Osteocyte (in vitro differentiated cells): ENCODE measurements at places on chromosomes 12 and 14. TPM values are rescaled to one million over a fixed set of nuclear protein-coding genes. Genes with fewer than 3 reads are reported as not detected.

DNA sequence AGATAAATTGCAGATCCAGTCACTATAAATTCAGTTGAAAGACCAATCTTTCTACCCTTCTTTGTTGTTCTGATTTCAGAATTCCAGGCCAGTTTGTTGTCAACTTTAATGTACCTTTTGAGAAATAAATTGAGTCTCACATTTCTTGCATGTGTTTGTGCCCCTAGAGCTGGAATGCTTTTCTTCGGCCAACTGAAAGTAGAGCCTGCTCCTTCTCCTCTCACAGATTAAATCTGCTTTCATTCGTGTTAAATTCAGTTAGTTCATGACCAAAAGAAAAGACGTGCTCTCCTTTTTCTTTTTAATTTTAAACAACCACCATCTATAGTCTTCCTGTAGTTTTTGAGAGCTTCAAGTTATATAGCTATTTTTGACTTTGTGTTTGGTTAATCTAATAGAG, 22.9 kb downstream of the SOCS2 start:
- DNase-seq: no peak
- H3K27ac ChIP-seq: no peak overlapping the region

Gene RPGRIP1
- not detected in 2 replicates for total RNA-seq

- peak overlapping the region; percentile 76 for H3K4me3 ChIP-seq
- H3K4me1 ChIP-seq: peaks cover 54% of the 10 kb centered on the region
- peaks cover 9% of the 10 kb centered on the region for H3K36me3 ChIP-seq
- H3K27me3 ChIP-seq: no peaks in the 10 kb centered on the region
These were observed 1.1 kb upstream of the FERMT2 start for GRCh38 chr14:52951681-52952554.

DNA sequence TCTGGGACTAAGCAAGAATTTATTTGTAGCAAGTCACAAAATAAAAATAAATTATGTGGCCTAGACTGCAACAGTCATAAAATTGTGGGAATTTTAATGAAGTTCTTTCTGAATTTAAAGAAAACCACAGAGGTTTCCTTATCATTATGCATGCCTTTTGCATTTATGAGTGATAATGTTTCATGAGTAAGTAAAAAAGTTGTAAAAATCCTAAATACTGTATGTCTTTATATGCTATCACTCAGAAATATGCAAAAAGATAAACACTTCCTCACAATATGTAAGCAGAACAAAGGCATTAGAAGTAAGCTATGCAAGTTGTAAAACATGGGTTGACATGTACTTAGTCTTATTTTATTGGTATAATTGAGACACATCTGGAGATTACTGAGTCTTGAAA, 239.4 kb upstream of the PDE3A start:
- H3K4me3 ChIP-seq: no peak overlapping the region
- no peaks in the 10 kb centered on the region for H3K36me3 ChIP-seq
- H3K27me3 ChIP-seq: no peaks in the 10 kb centered on the region

Gene LMNTD1
- total RNA-seq: not detected in 2 replicates

DNA sequence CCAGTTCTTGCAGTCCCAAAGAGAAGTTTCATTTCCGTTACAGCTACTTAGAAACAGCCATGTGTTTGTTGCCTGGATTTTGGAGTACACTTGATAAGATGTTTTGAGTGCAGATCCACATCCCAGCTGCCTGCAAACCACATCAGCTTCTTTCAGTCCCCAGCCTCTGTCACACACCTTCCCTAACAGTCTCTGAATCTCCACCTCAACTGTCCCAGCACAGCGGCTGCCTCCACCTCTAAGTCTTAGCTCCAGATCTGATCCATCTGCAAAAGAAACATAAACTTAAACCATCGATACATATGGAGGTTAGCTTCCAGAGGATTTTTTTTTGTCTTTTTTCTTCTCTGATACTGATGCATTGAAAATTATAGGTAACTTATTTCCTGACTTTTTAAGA, 8.4 kb downstream of the CD163 start:
- peaks cover 9% of the 10 kb centered on the region for H3K4me1 ChIP-seq
- H3K4me3 ChIP-seq: no peak overlapping the region
- DNase-seq: no peak
- H3K27ac ChIP-seq: no peak overlapping the region
- no peaks in the 10 kb centered on the region for H3K36me3 ChIP-seq
- H3K27me3 ChIP-seq: peaks cover 22% of the 10 kb centered on the region

Gene SERPINA12
- not detected in 2 replicates for total RNA-seq

Gene SRRM4
- total RNA-seq: not detected in 2 replicates

DNA sequence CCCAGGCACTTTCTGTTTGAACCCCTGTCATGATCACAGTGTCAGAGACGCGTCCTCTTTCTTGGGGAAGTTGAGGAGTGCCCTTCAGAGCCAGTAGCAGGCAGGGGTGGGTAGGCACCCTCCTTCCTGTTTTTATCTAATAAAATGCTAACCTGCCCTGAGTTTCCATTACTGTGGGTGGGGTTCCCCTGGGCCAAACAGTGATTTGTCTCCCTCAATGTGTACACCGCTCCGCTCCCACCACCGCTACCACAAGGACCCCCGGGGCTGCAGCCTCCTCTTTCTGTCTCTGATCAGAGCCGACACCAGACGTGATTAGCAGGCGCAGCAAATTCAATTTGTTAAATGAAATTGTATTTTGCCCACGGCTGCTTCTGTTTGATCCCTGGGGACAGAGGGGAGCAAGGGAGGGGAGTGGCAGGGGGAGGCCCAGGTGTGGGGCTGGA, 5.1 kb downstream of the SHMT2 start:
- peaks cover 18% of the 10 kb centered on the region for H3K36me3 ChIP-seq
- peaks cover 79% of the 10 kb centered on the region for H3K4me1 ChIP-seq
- no peaks in the 10 kb centered on the region for H3K27me3 ChIP-seq

Gene ARHGDIB
- total RNA-seq: 13.8 and 14.4 TPM in 2 replicates

GRCh38 chr14:85542623-85543022, 12.7 kb downstream of the FLRT2 start:
- no peak overlapping the region for H3K4me3 ChIP-seq
- no peak overlapping the region for H3K27ac ChIP-seq
- peaks cover 61% of the 10 kb centered on the region for H3K36me3 ChIP-seq
- no peaks in the 10 kb centered on the region for H3K27me3 ChIP-seq
- peaks cover 44% of the 10 kb centered on the region for H3K4me1 ChIP-seq
- no peak for DNase-seq

Gene FOXG1
- not detected in 2 replicates for total RNA-seq

Gene KRT78
- total RNA-seq: not detected in 2 replicates

DNA sequence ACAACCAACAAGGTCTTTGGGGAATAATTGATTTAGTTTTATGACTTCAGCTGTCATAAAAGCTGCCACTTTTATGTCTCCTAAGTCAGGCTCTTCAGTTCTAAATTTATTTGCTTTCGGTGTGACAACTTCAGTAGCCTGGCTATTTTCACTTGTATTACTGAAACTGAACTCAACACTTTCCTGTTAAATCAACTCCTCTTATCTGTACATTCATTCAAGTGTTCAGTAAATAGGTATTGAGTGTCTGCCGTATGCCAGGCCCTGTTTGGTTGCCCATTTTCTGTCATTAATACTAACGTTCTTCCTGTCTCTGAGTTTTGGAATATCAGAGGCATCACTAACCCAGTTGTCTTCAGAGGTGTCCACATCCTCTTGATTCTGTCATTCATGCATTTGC, 7.5 kb downstream of the UTP20 start:
- no peaks in the 10 kb centered on the region for H3K4me1 ChIP-seq
- H3K27me3 ChIP-seq: no peaks in the 10 kb centered on the region
- no peak for DNase-seq

Gene MYF5
- not detected in 2 replicates for total RNA-seq

DNA sequence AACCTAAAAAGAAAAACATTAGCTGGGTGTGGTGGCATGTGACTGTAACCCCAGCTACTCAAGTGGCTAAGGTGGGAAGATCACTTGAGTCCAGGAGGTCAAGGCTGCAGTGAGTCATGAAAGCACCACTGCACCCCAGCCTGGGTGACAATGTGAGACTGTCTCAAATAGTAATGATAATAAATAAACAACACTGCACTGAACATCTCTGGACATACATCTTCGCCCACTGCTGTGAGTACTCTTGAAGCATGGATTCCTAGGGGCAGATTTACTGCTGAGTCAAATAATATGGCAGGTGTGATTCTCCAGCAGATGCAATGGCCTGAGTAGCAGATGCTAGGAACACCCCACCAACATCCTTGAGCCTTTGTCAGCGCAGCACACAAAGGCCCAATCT, 23.6 kb downstream of the ABCB9 start:
- no peaks in the 10 kb centered on the region for H3K27me3 ChIP-seq
- H3K27ac ChIP-seq: peak overlapping the region; percentile 56
- peaks cover 61% of the 10 kb centered on the region for H3K4me1 ChIP-seq
- H3K4me3 ChIP-seq: no peak overlapping the region

DNA sequence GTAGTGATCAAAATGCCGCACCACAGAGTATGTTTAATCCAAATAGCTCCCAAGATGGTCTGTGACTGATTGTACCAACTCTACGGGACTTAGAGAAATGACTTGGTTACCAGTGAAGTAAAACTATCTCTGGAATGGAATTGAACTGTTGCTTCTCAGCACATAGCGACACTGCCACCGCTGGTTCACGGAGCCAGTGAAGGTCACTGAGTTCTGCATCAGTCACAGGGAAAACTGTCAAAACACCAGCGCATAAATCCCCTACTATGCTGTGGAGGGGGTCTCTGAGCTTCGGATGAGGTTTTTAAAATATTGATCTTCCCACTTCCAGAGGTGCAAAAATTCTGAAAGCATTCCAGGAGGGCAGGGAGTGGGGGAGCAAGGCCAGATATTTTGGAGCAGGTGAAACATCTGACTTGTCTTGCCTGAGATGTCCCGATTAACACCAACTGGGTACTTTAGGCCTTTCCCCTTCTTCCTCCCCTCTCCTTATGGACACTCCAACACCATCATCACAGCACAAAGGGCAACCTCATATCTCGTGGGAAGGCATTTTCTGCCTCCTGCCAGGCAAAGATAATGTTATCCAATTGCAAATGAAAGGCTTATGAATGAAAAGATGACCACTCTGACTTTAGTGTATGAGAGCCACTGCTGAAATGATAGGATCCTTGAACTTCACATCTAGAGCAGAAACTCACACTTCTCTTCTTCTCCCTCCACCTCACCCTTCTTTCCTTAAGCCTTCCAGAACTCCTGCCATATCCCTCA, 2.0 kb upstream of the PLXNC1 start:
- H3K27ac ChIP-seq: no peak overlapping the region
- no peak for DNase-seq
- H3K4me3 ChIP-seq: no peak overlapping the region
- H3K36me3 ChIP-seq: no peaks in the 10 kb centered on the region
- peaks cover 14% of the 10 kb centered on the region for H3K4me1 ChIP-seq

DNA sequence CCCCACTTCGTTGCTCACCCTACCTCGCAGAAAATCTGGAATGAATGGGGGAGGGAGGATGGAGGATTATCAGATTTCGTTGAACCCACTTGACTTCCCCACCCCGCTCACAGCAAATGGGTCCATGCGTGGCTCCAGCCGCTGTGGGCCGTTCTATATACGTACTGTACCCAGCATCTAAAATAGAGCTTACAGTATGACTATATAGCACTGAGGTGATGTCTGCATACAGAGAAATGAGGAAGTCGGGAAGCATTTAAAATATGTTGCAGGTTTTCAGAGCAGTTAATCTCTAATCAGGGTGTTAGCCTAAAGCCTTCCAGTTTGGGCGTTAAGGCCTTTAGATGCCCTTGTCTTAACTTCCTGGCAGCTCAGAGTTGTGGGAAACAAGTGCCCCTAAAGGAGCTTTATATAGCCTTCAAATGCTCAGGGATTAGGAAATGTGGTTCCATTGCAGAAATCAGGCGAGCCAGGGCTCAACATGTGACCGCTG, 1.4 kb downstream of the BICDL1 start:
- H3K4me3 ChIP-seq: peak overlapping the region; percentile 26
- DNase-seq: no peak
- peaks cover 54% of the 10 kb centered on the region for H3K27me3 ChIP-seq

GRCh38 chr12:13004361-13004760, 4.3 kb upstream of the HEBP1 start:
- no peak for DNase-seq
- H3K4me1 ChIP-seq: peaks cover 12% of the 10 kb centered on the region
- no peak overlapping the region for H3K4me3 ChIP-seq
- no peaks in the 10 kb centered on the region for H3K27me3 ChIP-seq
- H3K27ac ChIP-seq: no peak overlapping the region

Gene PLEKHG3
- total RNA-seq: 96.3 and 98.3 TPM in 2 replicates

Gene ADCY4
- 25.3 and 26.5 TPM in 2 replicates for total RNA-seq

- no peaks in the 10 kb centered on the region for H3K27me3 ChIP-seq
- H3K4me3 ChIP-seq: no peak overlapping the region
- H3K36me3 ChIP-seq: no peaks in the 10 kb centered on the region
- H3K27ac ChIP-seq: no peak overlapping the region
These were observed 252.9 kb downstream of the DPF3 start for GRCh38 chr14:72640911-72641485.

DNA sequence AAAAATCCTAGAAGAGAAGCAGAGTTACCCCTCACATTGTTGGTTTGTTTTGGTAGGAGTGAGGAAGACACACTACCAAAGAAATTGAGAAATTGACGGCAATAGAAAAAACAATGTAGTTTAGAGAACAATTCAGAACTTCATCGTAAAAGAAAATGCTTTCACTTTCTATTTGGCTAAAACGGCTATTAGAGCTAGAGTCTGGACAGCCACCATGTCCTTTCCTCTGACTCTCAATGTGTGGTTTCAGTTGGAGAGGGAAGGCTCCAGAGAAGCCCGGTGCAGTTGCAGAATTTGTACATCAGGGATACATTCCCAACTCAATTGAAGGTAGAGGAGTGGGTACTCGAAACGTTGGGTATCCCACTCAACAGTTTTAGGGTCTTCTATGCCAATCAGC, 535.3 kb downstream of the GALC start:
- H3K27me3 ChIP-seq: no peaks in the 10 kb centered on the region
- no peaks in the 10 kb centered on the region for H3K4me1 ChIP-seq
- DNase-seq: no peak
- no peak overlapping the region for H3K4me3 ChIP-seq
- H3K27ac ChIP-seq: no peak overlapping the region

- H3K36me3 ChIP-seq: peaks cover 39% of the 10 kb centered on the region
- peaks cover 34% of the 10 kb centered on the region for H3K4me1 ChIP-seq
- no peak overlapping the region for H3K27ac ChIP-seq
- DNase-seq: no peak
These were observed 26.1 kb upstream of the STAC3 start for GRCh38 chr12:57276935-57277563.

DNA sequence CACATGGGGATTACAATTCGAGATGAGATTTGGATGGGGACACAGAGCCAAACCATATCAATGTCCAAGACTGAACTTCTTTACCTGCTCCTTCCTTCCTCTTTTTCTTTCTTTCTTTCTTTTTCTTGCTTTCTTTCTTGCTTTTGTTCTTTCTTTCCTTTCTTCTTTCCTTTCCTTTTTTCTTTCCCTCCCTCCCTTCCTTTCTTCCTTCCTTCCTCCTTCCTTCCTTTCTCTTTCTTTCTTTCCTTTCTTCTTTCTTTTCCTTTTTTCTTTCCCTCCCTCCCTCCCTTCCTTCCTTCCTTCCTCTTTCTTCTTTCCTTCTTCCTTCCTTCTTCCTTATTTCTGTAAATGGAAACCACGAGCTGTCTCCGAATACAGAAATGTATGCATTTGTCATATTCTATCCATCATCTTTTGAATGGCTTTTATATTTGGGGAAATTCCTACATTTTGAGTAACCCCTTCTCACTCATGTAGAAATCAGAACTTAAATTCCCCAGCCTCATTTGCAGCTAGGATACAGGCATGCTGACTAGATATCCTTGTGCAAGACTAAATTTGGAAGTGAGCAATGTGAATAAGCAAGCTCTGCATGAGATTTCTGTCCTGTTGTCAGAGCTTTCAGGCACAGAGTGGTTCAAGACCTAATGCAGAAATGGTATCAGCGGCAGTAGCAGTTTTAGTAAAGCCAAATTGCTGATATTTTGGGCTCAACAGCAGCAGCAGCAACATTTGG, 11.5 kb downstream of the GPR33 start:
- no peak for DNase-seq
- no peaks in the 10 kb centered on the region for H3K4me1 ChIP-seq
- no peaks in the 10 kb centered on the region for H3K36me3 ChIP-seq
- peaks cover 7% of the 10 kb centered on the region for H3K27me3 ChIP-seq
